ENCODE measurements at places on chromosomes 1 and 21.

- peak; percentile 46 for DNase-seq
Measured at GRCh38 chr1:112722601-112723510, 7.7 kb upstream of the PPM1J start.

DNA sequence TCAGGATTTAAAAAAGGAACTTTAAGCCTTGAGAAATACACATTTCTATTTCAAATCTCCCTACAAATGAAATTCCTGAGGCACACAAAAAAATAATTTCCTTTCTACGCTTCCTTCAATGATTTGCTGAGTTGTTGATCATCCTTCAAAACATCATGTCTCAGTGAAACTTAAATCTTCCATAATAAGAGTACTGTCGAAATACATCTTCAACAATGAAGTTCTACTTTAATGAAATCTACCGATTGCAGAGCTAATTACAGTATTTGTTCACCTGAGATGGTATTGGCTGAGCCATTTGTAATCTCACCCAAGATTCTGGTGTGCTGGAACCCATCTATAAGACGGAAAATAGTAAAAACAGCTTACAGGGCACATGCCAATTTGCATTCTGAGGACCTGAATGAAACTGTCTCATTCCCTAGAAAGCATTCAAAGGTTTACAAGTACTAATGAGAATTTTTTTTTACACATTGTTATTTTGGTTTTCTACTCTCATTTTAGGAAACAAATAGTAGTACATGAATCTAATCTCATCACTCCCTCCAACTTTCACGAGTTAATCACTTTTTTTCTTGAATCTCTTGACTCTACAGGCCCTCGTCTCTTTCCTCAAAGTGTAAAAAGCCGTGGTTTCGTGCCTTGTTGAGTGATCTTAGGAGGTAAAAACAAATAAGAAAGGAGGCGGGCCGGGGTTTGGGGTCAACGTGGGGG, 1.1 kb downstream of the CHML start:
- no peak for DNase-seq

GRCh38 chr1:92165389-92165788, 52.3 kb upstream of the C1orf146 start:
- DNase-seq, result no peak

DNA sequence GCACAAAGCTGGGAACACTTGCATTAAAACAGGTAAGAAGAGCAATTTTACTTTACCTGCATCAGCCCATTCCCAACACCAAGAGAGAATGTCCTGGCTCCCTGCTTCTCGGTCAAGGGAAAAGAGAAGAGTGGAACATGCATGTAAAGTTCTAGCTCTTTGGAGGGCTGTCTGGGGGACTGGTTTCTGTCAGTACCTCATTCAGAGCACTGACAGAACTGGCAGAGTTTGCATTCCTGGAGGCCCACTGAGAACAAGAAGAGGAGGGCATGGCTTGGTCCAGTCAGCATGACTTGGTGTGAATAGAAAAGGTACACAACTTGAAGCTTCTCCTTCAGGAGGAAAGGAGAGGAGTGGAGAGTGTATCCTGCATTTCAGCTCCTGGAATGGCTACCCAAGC, 83.9 kb downstream of the LRRC7 start:
- DNase-seq, result no peak

GRCh38 chr1:47780469-47780995, 216.7 kb downstream of the TRABD2B start:
- DNase-seq, result no peak

GRCh38 chr1:208071435-208072031, 160.6 kb upstream of the CD34 start:
- DNase-seq, result no peak

- DNase-seq, result no peak
Measured at GRCh38 chr1:154448331-154448811, 43.2 kb downstream of the IL6R start.
